ENCODE measurements at places on chromosomes 5 and 9.
A peak's percentile ranks its signal among the peaks of the same experiment; 100 is the strongest.

DNA sequence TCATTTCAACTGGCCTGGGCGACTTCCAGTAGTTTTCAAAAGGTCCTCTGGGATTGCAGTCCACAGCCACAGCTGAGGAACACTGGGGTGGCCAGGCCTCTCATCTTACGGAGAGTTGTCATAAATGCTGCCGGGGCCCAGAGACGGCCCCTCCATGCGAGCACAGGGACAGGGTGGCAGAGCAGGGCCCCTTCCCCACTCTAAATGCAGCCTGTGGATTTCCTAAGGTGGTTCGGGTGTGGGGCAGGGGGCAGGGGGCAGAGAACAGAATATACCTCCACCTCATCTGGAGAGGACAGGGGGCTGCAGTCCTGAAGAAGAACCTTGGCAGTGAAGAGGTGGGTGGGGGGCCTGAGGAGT is 113.6 kb upstream of the TBC1D2 start:
- no peak for DNase-seq

DNA sequence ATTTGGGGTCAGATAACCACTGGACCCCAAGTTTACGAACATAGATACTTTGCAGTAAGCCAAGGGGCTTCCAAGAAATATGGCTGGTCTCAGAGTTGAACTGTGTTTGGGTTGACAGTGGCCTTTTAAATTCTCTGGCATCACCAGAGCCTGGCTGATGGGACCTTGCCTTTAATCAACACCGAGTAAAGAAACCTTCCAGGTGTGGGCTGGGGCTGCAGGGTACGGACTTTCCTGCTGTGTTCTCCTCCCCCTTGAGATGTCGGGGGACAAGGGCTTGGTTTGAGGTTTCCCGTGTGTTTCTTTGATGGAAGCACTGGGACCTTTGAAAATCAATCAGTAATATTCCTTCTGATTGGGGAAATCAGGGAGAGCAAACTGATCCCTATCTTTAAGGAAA is 140.1 kb downstream of the MTX3 start:
- no peak for DNase-seq

DNA sequence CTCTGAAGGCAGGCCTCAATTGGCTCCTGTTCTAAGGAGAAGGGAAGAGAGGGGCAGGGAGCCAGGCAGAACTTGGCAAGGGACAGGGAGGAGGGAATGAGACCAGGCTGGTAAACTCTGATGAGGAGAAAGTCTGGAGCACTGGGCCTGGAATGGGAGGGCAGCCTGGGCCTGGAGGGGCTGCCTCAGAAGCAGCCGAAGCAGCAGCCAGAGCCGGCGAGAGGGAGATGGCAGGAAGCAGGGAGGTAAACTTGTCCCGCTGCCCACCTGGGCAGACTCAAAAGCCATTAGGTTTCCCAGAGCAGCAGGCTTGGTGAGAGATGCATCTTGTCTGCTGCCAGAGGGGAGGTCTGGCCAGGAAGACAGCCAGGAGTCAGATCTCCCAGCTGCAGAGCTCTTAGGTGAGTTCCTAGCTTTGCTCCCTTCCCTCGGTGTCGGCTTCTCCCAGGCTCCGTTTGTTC is 37.0 kb upstream of the CRB2 start:
- DNase-seq, result no peak

DNA sequence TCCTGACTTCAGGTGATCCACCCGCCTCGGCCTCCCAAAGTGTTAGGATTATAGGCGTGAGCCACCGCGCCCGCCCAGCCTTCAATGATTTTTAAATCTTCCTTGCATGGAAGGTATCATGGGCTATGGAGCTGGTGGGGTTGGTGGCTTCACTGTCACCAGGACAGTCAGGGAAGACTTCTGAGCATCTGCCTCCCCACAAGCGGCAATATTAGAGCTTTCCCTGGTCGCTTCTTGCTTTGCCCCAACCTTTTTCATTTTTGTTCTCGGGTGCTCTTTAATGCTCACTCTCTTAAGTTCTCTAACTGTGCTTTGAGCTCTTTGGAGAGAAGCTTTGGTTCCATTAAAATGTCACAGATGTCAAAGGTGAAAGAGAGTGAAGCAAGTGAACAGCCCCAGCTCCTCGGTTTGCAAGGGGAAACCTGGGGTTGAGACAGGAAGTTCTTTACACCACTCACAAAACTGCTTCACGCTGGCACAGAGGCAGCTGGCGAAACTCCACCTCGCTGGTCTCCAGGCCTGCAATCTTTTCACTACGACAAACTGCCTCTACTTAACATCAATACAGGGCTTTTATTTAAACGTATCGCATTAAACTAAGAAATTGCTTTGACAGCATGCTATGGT is 142.5 kb upstream of the RETREG1 start:
- no peak for DNase-seq

- peak; percentile 14 for DNase-seq
These were observed 36.5 kb upstream of the FAT2 start for GRCh38 chr5:151627650-151628049.

DNA sequence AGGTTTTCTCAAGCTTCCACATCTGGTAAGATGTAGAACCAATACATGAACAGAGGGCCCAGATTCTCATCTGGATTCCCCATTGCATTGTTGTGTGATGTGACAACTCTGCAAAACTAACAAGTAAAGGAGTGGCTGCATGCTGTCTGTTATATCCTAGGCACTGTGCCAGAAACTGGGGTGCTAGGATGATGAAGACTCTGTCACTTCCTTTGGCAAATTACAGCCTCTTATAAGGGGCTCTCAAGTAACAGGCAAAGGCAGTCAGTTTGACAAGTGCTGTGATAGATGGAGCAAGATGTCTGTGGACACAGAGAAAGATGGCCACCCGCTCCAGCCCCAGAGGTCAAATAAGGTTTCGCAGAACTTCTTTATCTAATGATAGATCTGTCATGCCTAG is 115.7 kb downstream of the PAPPA start:
- DNase-seq, result peak; percentile 43

DNA sequence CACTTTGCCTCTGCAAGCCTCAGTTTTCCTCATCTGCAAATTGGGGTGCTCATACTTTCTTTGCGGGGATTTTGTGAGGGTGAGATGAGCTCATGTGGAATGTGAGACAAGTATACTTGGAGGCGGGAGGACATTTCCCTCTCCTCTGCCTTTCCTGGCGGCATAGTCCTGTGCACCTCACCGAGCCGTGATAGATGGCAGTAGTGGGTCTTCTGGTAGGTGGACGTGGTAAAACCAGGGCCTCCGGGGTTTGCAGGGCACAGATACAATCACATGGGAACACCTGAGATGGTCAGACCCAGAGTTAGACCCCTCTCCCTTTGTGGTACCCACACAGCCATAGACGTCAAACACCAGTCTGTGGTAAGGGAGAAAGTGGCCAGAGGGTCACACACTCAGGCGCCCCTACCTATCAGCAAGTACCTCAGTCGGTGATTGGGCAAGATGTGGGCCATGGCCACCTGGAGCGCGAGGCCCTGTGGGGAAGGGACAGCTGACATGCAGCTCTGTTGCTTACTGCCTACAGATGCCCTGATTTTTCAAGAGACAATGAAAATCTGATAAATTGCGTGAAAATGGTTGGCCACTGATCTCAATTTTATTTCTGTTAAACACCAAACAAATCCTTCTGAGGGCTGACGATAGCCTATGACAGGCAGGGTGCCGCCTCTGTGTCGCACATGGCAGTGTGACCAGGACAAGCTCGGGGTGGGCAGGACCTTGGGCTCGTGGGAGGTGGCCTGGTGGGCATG is 9.9 kb downstream of the ERGIC1 start:
- DNase-seq, result no peak

GRCh38 chr9:105264380-105264779 is 19.9 kb downstream of the SLC44A1 start:
- peak; percentile 43 for DNase-seq

- DNase-seq, result peak; percentile 21
These were observed 130.1 kb upstream of the OSMR start for GRCh38 chr5:38715696-38716095.

DNA sequence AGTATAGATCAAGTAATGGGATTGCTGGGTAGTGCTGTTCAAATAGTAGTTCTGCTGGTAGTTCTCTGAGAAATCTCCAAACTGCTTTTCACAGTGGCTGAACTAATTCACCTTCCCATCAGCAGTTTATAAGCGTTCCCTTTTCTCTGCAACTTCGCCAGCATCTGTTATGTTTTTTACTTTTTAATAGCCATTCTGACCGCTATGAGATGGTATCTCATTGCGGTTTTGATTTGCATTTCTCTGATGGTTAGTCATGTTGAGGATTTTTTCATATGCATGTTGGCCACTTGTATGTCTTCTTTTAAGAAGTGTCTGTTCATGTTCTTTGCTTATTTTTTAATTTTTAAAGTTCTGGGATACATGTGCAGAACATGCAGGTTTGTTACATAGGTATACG is 279.2 kb upstream of the NREP start:
- peak; percentile 85 for DNase-seq

- no peak for DNase-seq
These were observed 63.3 kb downstream of the FAM174A start for GRCh38 chr5:100598446-100598845.

DNA sequence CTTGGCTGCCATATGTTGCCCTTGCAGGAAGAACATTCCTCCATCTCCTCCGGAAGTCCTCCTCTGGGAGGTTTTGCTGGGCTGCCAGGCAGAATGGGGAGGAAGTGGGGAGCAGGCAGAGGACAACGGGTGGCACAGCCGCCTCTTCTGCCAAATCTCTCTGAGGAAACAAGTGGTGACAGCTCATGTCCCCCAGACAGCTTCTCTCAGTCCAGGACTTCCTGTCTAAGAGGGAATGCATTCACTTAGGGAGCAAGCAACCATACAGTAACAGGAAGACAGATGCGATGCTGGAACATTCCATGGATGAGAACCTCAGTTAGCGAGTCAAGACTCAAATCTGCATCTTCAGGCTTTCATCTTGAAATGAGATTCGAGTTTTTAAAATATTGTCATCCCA is 701.0 kb downstream of the SEMA5A start:
- peak; percentile 60 for DNase-seq

GRCh38 chr5:124755041-124755440 is 8.6 kb upstream of the ZNF608 start:
- no peak for DNase-seq

GRCh38 chr5:117252566-117252965 is 677.9 kb upstream of the SEMA6A start:
- DNase-seq, result no peak

DNA sequence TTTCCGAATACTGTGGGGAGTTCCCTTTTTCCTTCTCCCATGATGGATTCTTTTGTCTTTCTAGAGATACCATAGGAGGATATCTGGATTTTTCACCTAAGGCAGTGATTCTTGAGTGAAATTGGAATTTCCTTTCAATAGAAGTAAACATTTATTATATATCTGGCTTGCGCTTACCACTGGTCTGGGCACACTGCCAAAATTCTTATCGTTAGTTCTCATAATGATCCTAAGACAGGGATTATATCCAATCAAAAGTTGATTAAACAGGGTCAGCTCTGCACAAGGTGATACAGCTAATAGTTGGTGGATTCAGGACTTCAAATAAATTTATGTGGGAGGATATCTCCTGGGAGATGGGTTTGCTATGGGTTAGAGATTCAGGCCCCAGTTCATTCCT is 9.6 kb downstream of the TLE4 start:
- DNase-seq, result peak; percentile 70

DNA sequence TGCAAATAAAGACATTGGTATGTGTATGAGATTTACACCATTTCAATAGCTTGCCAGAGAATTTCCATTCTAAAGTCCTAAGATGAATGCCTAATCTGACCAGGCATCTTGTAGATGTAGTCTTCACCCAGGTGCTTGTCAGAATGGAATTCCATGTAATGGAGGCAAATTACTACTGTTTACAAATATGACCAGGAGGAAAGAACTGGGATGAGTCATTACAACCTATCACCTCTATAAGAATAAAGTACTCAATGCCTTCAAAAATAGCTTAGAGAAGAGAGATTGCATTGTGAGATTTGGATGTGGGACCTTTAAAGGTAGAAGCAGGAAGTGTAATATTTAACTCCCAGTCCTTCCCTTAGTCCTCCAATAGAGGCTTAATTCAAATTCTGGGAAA is 507.0 kb upstream of the PTGER4 start:
- DNase-seq, result no peak

GRCh38 chr9:123211081-123211480 is 57.3 kb downstream of the STRBP start:
- DNase-seq, result no peak

DNA sequence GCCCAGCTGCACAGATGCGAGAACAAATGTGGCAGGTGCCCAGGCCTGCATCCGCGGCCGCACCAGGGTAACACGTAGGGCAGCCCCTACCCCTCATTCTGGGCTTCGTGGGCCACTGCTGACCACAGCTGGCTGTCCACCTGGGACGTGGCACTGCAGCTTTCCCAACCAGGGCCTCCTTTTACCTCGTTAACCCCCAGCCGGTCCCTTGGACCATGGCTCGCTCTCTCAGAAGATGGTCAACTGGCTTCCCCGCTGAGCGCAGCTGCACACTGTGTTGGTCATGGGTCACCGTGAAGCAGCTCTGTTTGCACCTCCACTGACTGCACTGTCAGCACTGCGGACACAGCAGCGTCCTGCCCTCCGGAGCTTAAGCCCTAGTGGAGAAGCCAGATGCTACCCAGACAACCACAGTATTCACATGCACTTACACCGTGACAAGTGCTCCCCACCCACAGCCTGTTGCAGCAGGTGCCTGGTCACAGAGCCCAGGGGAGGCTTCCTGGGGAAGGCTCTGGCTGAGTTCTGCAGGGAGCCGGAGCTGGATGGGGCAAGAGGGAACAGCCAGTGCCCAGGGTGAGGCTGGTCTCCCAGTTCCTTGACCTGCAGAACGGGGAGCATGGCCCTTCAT is 10.5 kb upstream of the PLEKHG4B start:
- DNase-seq, result no peak

- DNase-seq, result no peak
These were observed 602.1 kb downstream of the TAF11L14 start for GRCh38 chr5:18236386-18236785.
